ENCODE measurements at places on chromosomes 4 and X.

DNA sequence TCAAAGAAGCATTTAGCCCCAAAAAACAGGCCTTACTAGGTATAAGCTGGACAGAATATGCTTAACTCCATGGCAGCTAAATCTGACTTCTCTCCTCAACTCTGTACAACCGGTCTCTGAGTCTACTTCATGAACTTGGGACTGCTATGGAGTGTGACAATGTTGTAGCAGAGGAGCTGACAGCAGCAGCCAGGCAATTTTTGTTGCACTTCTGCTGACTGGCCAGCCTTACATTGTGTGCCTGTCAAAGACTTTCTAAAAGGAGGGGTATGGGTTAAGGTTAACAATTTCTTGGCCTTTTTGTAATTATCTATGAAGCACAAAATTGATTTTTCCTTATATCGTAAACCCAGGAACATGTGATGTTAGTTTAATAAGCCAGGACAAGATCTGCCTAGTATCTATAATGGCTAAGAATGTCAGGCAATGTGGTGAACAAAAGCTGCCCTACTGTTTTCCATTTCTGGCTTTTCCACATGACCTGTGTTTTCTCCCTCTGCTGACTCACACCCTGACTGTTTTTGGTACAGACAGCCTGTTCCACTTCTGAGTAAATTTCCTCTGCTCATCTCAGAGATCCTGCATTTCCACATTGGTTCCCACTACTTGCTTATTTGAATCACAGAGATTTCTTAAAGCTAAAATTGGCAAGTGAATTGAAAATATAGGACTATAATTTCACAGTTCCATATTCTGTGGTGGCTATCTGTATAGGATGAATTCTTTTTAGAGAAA, 9.3 kb downstream of the NOX1 start:
- no peak for DNase-seq

- DNase-seq: no peak
Measured at GRCh38 chrX:108156934-108157466, 65.4 kb downstream of the ATG4A start.

DNA sequence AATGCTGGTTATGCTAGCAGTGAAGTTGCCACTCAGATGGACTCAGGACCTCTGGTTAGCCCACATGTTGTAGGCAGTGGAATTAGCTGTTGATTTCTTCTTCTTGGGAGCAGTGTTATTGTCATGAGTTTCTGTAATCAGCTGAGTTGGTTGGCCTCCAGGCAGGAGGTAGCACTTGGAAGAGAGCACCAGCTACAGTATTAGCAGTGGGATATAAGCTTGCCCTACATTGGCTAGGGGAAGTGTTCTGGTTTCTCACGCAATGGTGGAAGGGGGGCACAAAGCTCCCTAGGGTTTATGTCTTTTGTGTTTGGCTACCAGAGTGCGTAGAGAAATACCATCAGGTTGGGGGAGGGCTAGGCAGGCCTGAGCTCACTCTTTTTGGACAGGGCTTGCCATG, 34.0 kb upstream of the UCP1 start:
- DNase-seq: no peak

- no peak for DNase-seq
Measured at GRCh38 chr4:48558819-48559218, 68.8 kb downstream of the ZAR1 start.

GRCh38 chr4:102466298-102466697, 34.9 kb upstream of the NFKB1 start:
- DNase-seq: no peak

DNA sequence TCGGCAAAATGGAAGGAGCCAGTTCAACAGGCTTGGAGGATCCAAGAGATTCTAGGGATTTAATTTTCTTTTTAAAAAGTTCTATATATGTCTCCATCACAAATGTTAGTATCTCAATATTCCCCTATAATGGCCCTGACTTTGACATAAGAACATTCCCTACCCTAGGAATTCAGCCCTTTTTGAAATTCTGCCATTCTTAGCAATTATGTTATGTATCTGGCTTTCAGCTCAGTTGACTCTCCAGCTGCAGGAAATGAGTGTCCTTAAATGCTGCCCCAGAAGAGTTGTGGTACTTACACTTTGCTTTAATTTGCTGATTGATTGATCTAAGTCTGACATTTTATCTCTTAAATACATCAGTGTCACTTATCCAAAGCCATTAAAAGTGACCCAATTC, 1454.3 kb downstream of the FSTL5 start:
- no peak for DNase-seq
